ENCODE measurements at places on chromosomes 11 and 22.

DNA sequence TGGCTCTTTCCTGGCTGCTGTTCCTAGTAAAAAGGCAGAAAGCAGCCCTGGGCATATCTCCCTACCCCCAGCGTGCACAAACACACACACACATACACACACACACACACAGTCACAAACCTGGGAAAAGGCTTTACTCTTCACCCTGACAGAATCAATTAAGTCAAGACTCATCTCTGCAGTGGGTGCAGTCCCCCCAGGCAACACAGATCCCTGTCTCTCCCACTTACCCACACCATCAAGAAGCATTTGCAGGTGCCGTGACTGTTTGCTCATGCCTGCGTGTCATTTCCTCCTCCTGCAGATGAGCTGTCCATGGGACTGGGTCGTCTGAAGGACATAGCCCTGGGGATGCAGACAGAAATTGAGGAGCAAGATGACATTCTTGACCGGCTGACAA, 28.6 kb downstream of the SNAP29 start:
- no peak for DNase-seq

- DNase-seq = no peak
These were observed 27.9 kb upstream of the PDE2A start for GRCh38 chr11:72702096-72702495.

- no peak for DNase-seq
These were observed 114.8 kb downstream of the FAM76B start for GRCh38 chr11:95674657-95675358.

DNA sequence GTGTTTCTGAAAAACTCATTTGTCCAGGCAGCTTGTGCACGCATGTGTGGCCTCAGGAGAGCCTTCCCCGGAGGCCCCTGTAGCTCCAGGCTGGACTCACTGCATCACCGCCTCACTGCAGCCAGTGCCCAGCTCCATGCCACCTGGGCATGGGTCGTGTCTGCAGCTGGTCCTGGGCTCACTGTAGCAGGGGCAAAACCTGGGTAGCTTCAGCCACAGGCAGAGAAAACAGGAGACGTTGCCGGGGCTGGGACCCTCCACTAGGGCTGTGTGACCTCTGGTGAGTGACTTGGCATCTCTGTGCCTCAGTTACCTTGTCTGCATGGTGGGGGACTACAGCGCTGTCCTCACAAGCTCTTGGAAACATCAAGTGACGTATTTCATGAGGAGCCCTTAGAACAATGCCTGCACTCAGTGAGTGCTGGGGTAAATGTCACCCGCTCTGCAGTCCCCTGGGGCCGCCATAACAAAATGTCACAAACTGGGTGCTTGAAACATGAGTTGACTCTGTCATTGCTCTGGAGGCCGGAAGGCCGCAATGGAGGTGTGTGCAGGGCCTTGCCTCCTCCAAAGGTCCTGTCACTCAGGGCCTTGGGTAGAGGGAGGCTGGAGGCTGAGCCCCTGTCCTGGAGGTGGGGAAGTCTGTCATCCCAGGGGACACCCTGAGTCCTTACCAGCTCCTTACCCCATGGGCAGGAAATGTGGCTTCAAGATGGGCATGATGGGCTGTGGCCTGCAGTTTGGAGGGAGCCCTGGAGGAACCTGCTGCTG, 488.7 kb downstream of the TBC1D22A start:
- no peak for DNase-seq

GRCh38 chr11:47565340-47566148, at the start of gene PTPMT1:
Gene PTPMT1 (plus strand): TSS chr11:47565599. CDS start chr11:47565623, 24 bp downstream.
- peak; percentile 84 for DNase-seq

- DNase-seq = peak; percentile 73
These were observed 24.7 kb upstream of the SLC22A12 start for GRCh38 chr11:64566042-64566914.

GRCh38 chr11:17298302-17298701, 21.8 kb downstream of the NUCB2 start:
- DNase-seq = no peak

GRCh38 chr22:24386937-24387471, 40.4 kb upstream of the ADORA2A start:
- DNase-seq = peak; percentile 38

- DNase-seq = peak; percentile 3
These were observed 47.9 kb downstream of the ASCL2 start for GRCh38 chr11:2222451-2222850.

- no peak for DNase-seq
These were observed 40.7 kb downstream of the PACSIN2 start for GRCh38 chr22:42974223-42974622.

- no peak for DNase-seq
These were observed 151.3 kb downstream of the DLG2 start for GRCh38 chr11:85475660-85476517.

DNA sequence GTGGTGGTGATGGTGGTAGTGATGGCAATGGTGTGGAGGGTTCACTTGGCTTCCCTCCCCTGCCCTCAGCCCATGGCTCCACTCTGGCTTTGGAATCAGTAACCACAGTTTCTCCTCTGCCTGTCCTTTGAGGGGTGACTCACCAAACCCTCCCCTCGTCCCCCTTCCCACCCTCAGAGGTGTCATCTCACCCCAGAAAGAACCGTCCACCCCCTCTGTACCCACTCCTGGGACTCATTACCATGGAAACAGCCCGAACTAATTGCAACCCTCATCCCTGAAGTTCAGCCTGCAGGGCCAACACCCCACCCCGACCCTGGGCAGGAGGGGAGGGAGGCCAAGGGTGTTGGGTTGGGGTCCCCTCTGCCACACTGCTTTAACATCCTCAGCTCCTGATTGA, 26.6 kb downstream of the PHLDB1 start:
- DNase-seq = peak; percentile 38

DNA sequence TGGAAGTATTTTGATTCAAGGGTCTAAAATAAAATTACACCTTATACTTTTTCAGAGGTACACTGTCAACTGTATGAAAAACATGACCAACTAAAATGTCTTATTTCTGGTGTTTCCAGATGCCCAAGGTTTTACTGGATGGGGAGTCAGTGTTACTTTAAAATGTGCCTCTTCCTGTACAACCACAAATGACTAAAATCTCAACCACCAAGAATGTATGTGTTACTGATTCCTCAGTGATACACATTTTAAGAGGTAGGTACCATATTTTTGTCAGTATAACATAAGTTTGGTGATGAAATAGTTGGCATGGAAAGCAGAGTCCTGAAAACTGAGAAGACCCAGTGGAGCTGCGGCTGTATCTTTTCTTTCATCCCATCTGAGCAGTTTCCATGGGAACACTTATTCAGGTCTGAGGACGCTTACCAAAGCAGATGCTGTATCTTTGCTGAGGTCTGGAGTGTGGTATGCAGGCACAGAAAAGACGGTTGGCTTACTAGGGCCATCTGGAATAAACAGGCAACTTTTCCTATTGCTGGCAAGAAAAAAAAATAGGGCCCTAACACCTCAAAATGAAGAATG, 21.2 kb upstream of the TP53AIP1 start:
- DNase-seq = peak; percentile 10

- DNase-seq = no peak
These were observed 2.0 kb upstream of the KMT5B start for GRCh38 chr11:68215087-68215445.

DNA sequence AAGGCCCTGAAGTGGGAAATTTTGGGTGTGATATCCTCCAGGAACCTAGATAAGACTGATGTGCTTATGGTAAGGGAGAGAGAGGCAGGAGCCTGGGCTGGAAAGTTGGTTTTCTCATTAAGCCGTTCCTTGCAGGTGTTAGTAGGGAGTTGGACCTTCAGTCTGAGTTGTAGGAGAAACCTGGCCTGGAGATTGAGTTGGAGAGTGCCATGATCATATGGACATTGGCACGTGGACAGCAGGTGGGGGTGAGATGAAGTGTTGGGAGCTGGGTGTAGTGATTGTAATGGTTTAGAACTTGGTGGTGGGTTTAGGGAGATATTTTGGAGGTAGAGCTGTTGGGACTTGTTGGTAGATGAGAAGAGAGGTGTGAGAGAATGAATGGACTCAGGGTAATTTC, 4.9 kb downstream of the PPP6R2 start:
- no peak for DNase-seq

- no peak for DNase-seq
These were observed 99.6 kb downstream of the CELSR1 start for GRCh38 chr22:46437671-46438440.

DNA sequence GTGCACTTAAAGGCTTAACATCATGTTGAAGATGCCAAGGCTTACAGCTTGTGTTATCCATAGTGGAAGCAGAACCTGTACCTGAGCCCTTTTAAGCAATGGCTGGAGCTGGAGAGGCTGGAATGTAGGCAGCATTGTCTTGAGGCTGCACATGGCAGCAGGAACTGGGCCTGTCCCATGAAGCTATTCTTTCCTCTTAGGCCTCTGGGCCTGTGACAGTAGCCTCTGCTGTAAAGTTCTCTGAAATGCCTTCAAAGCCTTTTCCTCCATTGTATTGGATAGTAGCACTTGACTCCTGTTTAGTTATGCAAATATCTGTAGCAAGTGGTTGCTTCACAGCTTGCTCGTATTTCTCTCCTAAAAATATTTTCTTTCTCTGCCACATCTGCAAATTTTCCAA, 127.4 kb upstream of the ANO5 start:
- DNase-seq = no peak

- no peak for DNase-seq
These were observed 1.9 kb upstream of the DEPDC7 start for GRCh38 chr11:33013755-33014154.
